Activated naive CD4-positive, alpha-beta T cell treated with anti-CD3 and anti-CD28 coated beads, Interleukin-2, amount 10 ng/mL, durations not matched to agents 7 days and 5 days (primary cell): ENCODE measurements at places on chromosomes 3 and 15.

- peaks cover 15% of the 10 kb centered on the region for H3K36me3 ChIP-seq
- H3K4me1 ChIP-seq: peaks cover 35% of the 10 kb centered on the region
- H3K27me3 ChIP-seq: no peaks in the 10 kb centered on the region
- no peak for DNase-seq
- no peak overlapping the region for H3K4me3 ChIP-seq
- no peak overlapping the region for H3K27ac ChIP-seq
Measured at GRCh38 chr3:197730200-197730599, 6.5 kb downstream of the RUBCN start.

GRCh38 chr15:41438206-41438605, 21.3 kb downstream of the RTF1 start:
- no peak for DNase-seq
- H3K36me3 ChIP-seq: peaks cover 19% of the 10 kb centered on the region
- H3K27ac ChIP-seq: no peak overlapping the region
- H3K27me3 ChIP-seq: no peaks in the 10 kb centered on the region
- peaks cover 23% of the 10 kb centered on the region for H3K4me1 ChIP-seq
- H3K4me3 ChIP-seq: no peak overlapping the region

- H3K36me3 ChIP-seq: peaks cover 6% of the 10 kb centered on the region
- peak overlapping the region; percentile 92 for H3K27ac ChIP-seq
- peak overlapping the region; percentile 80 for H3K4me3 ChIP-seq
- H3K4me1 ChIP-seq: peaks cover 42% of the 10 kb centered on the region
Measured at GRCh38 chr3:141875374-141875892, 1.0 kb upstream of the ATP1B3 start.

DNA sequence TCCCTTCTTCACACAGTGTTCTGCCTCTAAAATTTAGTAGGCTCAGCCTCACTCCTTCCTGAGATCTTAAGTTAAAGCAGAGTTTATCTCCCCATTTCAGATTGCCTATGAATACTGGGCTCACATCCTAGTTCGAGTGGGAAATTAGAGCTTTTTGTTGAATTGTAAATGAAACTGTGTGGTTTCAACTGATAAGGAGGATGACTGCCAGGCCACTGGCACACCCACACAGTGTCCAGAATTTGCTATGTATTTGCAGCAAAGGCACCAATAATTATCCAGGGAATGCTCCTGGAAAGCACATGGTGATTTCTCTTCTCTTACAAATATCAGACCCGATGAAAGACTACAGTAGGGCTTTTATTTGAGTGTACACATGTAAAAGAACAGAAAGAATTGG, 308.1 kb upstream of the COL8A1 start:
- no peak for DNase-seq
- no peaks in the 10 kb centered on the region for H3K27me3 ChIP-seq
- H3K4me3 ChIP-seq: no peak overlapping the region
- no peaks in the 10 kb centered on the region for H3K4me1 ChIP-seq
- no peak overlapping the region for H3K27ac ChIP-seq

- DNase-seq: no peak
- no peaks in the 10 kb centered on the region for H3K27me3 ChIP-seq
Measured at GRCh38 chr3:163953526-163953925, 1124.8 kb downstream of the SI start.

DNA sequence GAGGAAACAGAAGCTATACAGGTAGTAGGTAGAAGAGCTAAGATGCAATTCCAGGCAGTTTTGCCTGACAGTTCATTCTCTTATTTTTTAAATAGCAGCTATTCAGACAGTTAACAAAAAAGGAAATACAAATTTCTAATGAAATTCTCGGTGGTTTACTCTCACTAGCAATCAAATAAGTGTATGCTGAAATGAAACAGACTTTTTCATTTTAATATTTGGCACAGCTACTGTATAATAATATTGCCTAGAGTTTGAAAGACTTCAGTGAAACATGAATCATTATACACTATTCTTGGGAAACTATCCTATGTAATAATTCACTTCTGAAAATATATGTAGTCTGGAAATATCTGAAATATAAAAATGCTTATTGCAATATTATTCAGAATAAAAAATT, 463.2 kb upstream of the AGTR1 start:
- peaks cover 4% of the 10 kb centered on the region for H3K27me3 ChIP-seq
- H3K4me3 ChIP-seq: no peak overlapping the region
- no peak for DNase-seq
- no peak overlapping the region for H3K27ac ChIP-seq

DNA sequence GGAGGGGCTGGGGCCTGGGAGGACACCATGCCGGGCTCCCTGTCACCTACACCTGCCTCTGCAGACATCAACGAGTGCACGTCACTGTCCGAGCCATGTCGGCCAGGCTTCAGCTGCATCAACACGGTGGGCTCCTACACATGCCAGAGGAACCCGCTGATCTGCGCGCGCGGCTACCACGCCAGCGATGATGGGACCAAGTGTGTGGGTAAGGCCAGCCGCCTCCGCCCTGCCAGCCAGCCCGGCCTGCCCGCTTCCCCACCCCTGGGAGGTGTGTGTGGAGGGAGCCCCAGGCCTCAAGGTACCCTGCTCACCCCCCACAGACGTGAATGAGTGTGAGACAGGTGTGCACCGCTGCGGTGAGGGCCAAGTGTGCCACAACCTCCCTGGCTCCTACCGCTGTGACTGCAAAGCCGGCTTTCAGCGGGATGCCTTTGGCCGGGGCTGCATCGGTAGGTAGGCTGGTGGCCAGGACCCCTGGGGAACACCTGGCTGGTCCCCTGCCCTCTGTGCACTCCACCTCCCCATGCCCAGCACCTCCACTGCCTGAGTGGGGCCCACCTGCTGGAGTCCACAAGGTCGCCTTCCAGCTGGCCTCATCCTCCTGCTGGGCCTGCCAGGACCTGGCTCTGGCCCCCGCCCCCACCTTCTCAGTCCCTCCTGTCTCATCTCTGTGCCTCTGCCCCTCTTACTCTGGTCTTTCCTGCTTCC, 80.1 kb downstream of the FBLN2 start:
- DNase-seq: no peak
- no peak overlapping the region for H3K4me3 ChIP-seq
- no peaks in the 10 kb centered on the region for H3K4me1 ChIP-seq
- no peaks in the 10 kb centered on the region for H3K27me3 ChIP-seq

GRCh38 chr3:70927239-70927638, 614.8 kb upstream of the MDFIC2 start:
- no peak for DNase-seq
- H3K36me3 ChIP-seq: no peaks in the 10 kb centered on the region
- no peaks in the 10 kb centered on the region for H3K4me1 ChIP-seq
- H3K27me3 ChIP-seq: no peaks in the 10 kb centered on the region
- no peak overlapping the region for H3K4me3 ChIP-seq
- H3K27ac ChIP-seq: no peak overlapping the region

- H3K27me3 ChIP-seq: peaks cover 7% of the 10 kb centered on the region
- no peaks in the 10 kb centered on the region for H3K36me3 ChIP-seq
- H3K4me3 ChIP-seq: no peak overlapping the region
- peak; percentile 43 for DNase-seq
- peaks cover 45% of the 10 kb centered on the region for H3K4me1 ChIP-seq
Measured at GRCh38 chr3:189144645-189145044, 27.1 kb upstream of the TPRG1 start.

- no peak overlapping the region for H3K4me3 ChIP-seq
- no peaks in the 10 kb centered on the region for H3K4me1 ChIP-seq
- DNase-seq: no peak
- no peaks in the 10 kb centered on the region for H3K27me3 ChIP-seq
Measured at GRCh38 chr3:168796339-168796738, 700.6 kb upstream of the GOLIM4 start.

DNA sequence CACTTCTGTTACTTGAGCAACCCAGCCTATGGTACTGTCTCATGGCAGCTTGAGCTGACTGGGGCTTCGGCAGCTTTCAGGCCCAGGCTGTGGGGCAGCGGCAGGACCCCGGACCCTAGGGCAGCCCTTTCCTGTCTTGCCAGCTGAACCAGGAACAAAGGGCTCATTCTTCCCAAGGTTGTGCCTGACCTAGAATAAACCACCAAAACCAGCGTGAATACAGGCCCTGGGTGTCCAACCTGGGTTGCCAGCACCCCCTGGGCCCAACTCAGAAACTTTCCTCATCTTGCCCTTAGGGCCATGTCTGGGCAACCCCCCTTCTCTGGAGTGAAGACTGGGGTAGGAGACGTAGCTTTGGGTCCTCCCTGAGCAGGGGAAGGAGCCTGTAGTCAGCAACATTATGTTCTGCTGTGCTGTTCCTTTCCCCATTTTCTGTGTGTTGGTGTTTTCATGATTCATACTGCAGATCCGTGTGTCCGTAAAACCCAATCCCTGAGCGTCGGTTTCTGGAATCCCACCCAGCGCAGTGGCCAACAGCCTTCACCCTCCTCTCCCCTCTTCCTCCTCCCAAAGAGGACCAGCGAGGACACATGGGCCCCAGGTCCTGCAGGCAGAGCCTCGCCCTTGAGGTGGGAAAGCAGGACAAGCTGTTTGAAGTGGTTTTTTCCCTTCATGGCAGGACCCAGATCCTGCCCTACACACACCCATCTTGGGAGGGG, 33.5 kb downstream of the TKT start:
- peaks cover 12% of the 10 kb centered on the region for H3K27me3 ChIP-seq
- peaks cover 4% of the 10 kb centered on the region for H3K4me1 ChIP-seq
- no peak overlapping the region for H3K4me3 ChIP-seq
- H3K36me3 ChIP-seq: peaks cover 13% of the 10 kb centered on the region
- DNase-seq: no peak

- H3K4me3 ChIP-seq: no peak overlapping the region
- H3K27ac ChIP-seq: no peak overlapping the region
- no peaks in the 10 kb centered on the region for H3K4me1 ChIP-seq
- DNase-seq: no peak
- peaks cover 15% of the 10 kb centered on the region for H3K27me3 ChIP-seq
- no peaks in the 10 kb centered on the region for H3K36me3 ChIP-seq
Measured at GRCh38 chr15:21260966-21261395, 179.3 kb downstream of the POTEB3 start.

DNA sequence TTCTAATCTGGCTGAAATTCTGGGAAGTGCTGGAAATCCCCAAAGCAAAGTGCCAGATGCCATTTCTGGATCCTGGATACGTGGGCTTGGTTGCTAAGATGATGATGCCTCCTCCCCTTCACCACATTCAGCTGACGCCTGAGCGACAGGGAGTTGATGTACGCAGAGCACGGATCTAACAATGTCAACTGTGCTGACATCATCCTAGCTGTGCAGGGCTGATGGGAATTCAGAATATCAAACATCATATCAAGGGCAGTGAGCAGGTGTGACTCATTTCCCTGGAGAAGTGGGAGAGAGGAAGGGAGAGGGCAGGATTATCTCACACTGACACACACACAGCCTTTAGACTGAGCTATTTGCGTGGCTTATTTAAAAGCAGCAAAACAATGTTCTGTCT, 92.6 kb upstream of the ZBTB20 start:
- no peak overlapping the region for H3K27ac ChIP-seq
- H3K4me3 ChIP-seq: no peak overlapping the region
- H3K36me3 ChIP-seq: no peaks in the 10 kb centered on the region
- DNase-seq: no peak

- peaks cover 39% of the 10 kb centered on the region for H3K36me3 ChIP-seq
- no peak overlapping the region for H3K27ac ChIP-seq
- H3K4me3 ChIP-seq: no peak overlapping the region
Measured at GRCh38 chr3:18531662-18532061, 106.5 kb upstream of the SATB1 start.

GRCh38 chr15:67592245-67592644, 49.7 kb downstream of the MAP2K5 start:
- no peaks in the 10 kb centered on the region for H3K4me1 ChIP-seq
- H3K27ac ChIP-seq: no peak overlapping the region
- DNase-seq: no peak

DNA sequence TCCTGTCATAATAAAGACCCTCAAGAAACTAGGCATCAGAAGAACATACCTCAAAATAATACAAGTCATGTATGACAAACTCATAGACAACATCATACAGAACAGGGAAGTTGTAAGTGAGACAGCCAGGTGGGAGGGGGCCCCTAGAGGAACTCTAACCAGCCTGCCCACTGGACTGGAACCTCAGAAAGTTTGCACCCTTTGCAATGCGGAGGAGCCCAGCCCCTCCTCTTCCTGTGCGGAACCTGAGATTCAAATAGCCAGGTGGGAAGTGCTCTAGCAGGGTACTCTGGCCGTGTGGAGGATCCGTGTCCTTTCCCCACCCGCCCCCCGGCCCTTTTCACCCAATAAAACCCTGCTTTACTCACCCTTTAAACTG, 387.0 kb upstream of the CBLB start:
- no peak overlapping the region for H3K4me3 ChIP-seq
- no peak for DNase-seq
- H3K4me1 ChIP-seq: peaks cover 8% of the 10 kb centered on the region
- H3K36me3 ChIP-seq: peaks cover 16% of the 10 kb centered on the region

GRCh38 chr3:163879172-163879571, 1199.1 kb downstream of the SI start:
- no peak overlapping the region for H3K4me3 ChIP-seq
- no peaks in the 10 kb centered on the region for H3K36me3 ChIP-seq
- no peaks in the 10 kb centered on the region for H3K4me1 ChIP-seq
- H3K27ac ChIP-seq: no peak overlapping the region

GRCh38 chr3:135678386-135678785, 287.1 kb upstream of the PPP2R3A start:
- no peaks in the 10 kb centered on the region for H3K36me3 ChIP-seq
- no peaks in the 10 kb centered on the region for H3K4me1 ChIP-seq
- H3K27me3 ChIP-seq: no peaks in the 10 kb centered on the region
- H3K27ac ChIP-seq: no peak overlapping the region

GRCh38 chr3:34256021-34256420, 457.6 kb downstream of the PDCD6IP start:
- H3K27me3 ChIP-seq: peaks cover 6% of the 10 kb centered on the region
- no peak overlapping the region for H3K4me3 ChIP-seq
- no peak for DNase-seq
- H3K36me3 ChIP-seq: no peaks in the 10 kb centered on the region
- H3K27ac ChIP-seq: no peak overlapping the region

DNA sequence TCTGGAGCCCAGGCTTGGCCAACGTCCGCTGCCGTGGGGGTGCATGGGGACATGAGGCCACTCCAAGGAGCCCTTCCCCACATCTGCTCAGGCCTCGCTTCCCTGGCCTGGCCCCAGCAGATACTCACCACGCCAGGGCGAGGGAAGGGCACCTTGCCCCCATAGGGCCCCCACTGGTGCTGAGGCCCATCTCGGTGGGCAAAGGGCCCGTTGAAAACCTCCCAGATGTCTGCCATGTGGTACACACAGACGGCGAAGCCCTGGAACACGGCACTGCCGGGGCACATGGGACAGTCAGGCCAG, 4.7 kb downstream of the SEMA3G start:
- no peaks in the 10 kb centered on the region for H3K36me3 ChIP-seq
- no peak overlapping the region for H3K4me3 ChIP-seq
- peaks cover 7% of the 10 kb centered on the region for H3K4me1 ChIP-seq

DNA sequence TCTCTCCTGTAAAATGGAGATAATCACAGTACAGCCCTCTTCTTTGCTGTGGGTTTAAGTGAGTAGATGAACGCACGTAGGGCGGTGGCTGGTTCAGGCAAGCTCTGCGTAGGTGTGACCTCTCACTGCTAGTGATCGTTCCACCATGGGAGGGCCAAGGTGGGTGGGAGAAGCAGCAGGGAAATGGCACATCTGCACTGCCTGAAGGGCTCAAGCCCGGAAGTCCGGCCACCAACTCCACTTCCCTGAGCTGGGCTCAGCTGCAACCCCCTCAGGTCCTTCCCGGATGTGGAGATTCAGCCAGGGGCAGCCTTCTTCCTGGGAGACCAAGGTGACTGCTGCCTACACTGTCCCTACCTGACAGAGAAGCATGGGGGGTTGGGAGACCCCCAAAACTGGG, 102.9 kb downstream of the ADCY5 start:
- peaks cover 8% of the 10 kb centered on the region for H3K4me1 ChIP-seq
- no peak for DNase-seq
- no peaks in the 10 kb centered on the region for H3K36me3 ChIP-seq
- H3K27me3 ChIP-seq: peaks cover 25% of the 10 kb centered on the region
- no peak overlapping the region for H3K27ac ChIP-seq

GRCh38 chr3:147336543-147337278, 69.6 kb downstream of the ZIC4 start:
- H3K36me3 ChIP-seq: no peaks in the 10 kb centered on the region
- DNase-seq: no peak
- no peaks in the 10 kb centered on the region for H3K4me1 ChIP-seq
